ENCODE measurements at places on chromosomes 13 and 19.

- DNase-seq, result no peak
These were observed 357 bp upstream of the COG6 start for GRCh38 chr13:39655041-39655568.

- no peak for DNase-seq
These were observed 10.9 kb downstream of the NCR1 start for GRCh38 chr19:54916822-54917221.

- no peak for DNase-seq
These were observed 26.3 kb downstream of the SKA3 start for GRCh38 chr13:21150013-21150412.

GRCh38 chr19:34308381-34309367 is 54.3 kb downstream of the GARRE1 start:
- no peak for DNase-seq

DNA sequence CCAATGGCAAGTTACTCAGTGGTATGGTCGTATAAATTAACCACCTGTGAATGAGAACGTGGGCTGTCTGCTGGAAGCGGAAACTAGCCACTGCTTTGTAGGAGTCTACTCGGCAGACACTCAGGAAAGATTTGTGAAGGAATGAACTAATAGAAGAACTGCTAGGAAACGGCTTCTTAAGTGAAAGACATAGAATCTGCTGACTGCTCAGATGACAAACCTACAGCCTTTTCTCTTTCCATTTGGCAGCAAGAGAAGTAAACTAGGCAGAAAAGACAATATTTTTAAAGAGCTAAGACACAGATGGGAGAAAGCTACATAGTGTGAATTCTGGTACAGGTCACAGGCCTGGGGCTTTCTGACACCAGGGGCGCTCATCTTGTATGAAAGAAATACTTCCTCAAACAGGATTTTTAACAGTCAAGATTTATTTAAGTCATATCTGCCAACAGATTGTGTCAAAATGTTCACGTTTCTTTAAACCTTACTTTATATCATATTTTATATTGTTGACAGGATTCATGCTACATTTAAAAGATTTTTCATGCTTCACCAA is 78.4 kb downstream of the MIPEP start:
- no peak for DNase-seq

GRCh38 chr13:97459215-97459777 is 25.3 kb downstream of the RAP2A start:
- no peak for DNase-seq

DNA sequence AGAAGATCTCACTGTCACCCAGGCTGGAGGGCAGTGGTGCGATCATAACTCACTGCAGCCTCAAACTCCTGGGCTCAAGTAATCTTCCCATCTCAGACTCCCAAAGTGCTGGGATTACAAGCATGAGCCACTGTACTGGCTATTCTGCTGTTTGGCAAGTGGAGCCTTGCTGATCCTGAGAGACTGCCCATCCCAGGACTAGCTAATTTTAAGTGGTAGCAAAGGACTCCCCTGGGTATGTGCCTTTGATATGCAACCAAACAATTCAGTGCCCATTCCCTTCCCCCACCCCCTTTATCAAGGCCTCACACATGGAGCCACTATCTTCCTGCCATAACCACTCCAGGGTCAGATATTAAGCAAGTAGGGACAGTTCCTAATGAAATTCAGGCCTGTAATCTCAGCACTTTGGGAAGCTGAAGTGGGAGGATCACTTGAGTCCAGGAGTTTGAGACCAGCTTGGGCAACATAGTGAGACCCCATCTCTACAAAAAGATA is 17.0 kb upstream of the ZNF460 start:
- no peak for DNase-seq

- DNase-seq, result no peak
These were observed 95.9 kb downstream of the AKAP11 start for GRCh38 chr13:42367831-42368230.

DNA sequence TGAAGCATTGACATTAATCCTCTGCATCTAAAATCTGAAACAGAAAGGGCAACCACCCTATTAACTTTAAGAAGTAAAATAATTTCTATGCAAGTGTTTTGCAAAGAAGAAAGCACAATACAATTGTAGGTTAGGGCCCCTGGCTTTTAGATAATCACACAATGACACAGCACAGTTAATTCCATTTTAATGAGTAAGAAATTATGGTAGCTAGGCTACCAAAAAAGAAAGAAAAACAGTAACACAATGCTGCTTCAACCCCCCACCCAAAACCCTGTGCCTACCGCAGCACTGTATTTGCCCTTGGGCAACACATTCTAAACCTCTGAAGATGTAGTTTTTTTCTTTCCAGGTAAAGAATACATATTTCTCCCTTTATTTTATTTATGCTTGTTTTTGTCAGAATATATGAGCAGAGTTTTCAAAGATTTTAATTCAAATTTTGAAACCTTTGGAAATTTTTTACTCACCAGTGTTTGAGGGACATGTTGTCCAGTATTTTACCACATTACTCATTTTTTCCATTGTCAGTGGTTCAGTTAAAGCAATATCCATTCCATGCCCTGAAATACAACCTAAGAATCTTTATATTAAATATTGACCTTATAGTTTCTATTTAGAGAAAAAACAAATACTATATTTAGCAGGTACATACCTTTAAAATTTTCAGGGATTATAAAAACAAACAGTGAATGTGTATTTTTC is 21.1 kb downstream of the SOHLH2 start:
- no peak for DNase-seq

- DNase-seq, result no peak
These were observed 111.4 kb upstream of the FRY start for GRCh38 chr13:31919971-31920726.

DNA sequence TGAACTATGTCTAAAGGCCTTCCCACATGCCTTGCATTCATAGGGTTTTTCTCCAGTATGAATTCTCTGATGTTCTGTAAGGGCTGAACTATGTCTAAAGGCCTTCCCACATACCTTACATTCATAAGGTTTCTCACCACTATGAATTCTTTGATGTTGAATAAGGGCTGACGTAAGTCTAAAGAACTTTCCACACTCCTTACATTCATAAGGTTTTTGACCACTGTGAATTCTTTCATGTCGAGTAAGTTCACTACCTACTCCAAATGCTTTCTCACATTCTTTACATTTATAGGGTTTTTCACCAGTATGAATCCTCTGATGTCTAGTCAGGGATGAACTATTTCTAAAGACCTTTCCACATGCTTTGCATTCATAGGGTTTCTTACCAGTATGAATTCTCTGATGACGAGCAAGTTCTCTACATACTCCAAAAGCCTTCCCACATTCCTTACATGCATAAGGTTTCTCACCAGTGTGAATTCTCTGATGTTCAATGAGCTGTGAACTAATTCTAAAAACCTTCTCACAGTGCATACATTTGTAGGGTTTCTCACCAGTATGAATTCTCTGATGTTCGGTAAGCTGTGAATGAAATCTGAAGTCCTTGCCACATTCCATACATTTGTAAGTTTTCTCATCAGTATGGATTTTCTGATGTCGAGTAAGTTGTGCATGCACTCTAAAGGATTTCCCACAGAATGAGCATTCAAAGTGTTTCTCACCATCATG is 19.1 kb upstream of the ZNF260 start:
- no peak for DNase-seq

DNA sequence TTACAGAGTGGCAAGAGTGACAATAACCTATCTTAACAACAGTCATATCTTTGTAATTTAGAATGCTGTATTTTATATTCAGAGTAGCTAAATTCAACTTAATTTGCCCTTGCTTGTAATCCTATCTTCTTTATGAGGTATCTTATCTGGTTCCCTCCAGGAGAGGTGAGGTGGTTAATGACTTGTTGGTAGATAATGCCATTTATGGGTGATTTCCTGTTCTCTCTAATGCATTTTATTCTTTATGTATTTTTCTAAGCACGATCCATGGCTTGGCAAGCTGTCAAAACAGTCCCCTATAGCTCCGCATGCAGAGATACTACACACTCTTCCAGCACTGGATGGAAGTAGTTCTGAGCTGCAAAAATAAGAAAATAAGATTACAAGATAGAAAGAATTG is 267.9 kb downstream of the LMO7 start:
- no peak for DNase-seq

DNA sequence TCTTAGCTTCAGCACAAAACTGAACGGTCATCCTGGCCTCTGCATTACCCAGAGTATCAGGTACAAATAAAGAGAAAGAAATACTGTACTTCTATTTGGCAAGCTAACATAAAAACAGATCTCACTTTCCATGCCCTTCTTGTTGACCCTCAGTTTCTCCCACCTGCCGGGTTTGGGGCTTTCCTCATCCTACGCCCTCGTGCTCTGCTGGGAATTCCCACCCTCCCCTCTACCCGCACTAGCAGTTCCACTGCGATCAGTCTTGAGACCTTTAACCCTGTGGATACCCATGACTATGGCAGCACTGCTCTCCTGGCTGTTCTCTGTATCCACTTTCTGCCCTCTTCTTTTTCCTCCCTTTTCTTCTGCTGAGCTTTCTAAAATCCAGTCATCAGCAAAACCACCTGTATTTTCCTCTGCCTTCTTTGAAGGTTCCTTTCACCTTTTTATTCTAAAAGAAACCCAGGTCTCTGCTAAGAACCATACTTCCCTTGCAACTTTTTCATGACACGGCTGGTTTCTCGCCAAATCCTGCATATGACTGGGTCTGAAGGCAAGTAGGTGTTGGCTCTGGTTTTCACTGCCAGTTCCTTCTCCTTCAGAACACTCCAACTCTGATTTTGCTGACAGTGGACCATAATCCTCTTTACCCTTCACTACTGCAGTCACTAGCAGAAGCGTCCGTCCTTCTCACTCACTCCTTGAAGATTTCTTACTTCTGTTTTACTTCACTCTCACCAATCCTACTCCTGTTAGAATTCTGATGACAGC is 99.4 kb downstream of the MIPEP start:
- no peak for DNase-seq

DNA sequence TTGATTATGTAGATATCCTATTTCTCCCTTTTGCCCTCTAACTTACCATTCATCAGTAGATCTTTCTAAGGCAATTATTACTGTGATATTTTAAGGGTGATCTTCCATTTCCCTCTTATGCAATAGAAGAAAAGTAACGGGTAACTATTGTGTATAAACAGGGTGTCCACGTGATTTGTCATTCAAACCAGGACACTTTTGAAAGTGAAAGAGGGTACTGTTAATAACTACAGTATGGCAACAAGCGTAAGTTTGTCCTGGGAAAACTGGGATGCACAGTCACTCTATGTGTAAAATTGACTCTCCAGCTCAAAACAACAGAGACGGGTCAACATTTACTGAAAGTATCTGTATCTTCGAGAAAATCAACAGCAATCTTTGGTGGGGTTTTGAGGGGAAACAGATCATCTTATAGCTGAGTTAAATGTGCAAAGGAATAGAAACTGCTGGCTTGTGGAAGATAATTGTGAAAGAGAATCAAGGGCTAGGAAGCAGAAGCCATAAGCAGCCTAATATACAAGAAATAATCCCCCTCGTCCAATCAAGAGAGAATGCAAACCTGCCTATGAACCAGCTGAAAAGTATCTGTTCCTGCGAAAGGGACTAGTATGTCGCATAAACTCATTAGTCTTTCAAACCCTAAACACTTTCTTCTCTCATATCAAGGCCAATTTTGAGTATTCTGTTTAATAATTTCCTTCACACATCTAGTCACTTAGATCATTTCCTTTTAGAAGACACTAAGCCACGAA is 126.7 kb downstream of the FOXO1 start:
- DNase-seq, result no peak

DNA sequence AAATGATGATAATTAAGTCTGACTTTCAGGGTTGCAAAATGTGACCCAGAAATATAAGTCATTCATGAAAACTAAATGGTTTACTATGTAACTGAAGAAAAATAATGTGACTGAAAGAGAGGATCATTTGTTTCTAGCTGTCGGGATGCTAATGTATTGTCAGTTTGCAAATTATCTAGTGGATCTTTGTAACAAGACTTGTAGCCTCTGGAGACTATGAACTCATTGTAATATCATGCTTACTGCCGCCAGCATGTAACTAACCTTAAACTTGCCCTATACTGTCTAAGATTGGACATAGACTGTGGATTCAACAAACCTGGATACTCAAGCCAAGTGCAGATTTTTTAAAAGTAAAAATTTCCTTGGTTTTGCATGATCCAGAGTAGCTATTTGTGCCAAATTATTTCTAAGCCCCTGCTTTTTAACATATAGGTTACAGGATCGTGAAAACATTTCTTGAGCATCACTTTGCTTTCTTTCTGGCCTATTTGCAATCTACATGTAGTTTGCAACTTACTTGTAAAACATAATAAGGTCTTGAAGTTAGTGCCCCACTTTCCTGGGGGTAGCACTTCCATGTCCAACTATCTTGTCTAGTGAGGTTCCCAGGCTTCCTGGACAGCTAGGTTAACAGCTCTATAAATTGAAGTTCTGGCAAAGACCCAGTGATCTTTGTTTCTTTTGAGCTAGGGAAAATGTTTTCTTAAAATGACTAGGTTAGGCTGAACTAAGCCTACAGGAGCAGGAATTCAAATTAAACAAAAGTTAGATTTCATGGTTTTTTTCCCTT is 3.3 kb upstream of the POSTN start:
- no peak for DNase-seq

DNA sequence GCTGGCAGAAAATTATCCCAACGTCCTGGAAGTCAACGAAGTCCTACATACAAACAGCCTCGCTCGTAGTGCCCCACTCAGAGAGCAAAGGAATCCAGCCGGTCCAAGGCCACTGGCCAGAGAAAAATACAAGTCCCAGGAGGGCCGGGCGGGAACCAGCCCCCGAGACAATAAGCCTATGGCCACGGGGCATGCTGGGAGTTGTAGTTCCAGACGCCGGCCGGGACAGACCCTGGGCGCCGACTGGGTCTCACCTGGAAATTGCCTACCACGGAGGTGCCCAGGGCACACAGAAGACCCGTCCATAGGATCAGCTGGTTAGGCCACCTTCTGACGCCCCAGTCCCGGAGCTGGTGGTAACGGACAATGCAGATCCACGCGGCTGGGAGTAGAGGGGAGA is 5.4 kb downstream of the TMEM150B start:
- no peak for DNase-seq

GRCh38 chr19:28535352-28535775 is 677.6 kb downstream of the UQCRFS1 start:
- no peak for DNase-seq

DNA sequence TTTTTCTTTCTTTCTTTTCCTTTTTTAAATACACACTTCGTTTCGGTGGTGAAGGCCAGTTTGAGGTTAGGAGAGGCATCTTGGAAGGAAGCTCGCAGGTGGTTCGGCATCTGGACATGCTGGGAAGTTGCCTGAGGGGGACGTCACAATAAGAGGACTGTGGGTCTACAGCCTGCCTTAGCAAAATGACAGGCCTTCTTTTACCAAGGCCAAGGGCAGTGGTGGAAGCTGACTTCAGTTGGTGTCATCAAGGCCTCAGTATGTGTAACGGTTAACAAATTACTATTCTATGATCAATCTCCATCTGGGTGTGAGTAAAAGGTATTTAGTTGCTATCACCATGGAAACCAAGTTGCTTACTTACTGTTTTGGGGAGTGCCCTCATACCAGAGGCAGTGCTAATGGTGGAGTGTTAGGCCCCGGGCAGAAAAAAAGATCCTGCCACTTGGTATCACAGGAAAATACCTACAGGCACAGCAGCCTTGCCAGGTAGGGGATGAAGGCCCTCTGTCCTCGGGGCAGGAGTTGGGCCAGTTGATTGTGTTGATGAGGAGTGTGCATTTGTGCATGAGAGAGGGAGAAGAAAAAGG is 10.3 kb downstream of the ACTN4 start:
- DNase-seq, result no peak

GRCh38 chr13:79692846-79693245 is 211.9 kb downstream of the NDFIP2 start:
- DNase-seq, result no peak
